ENCODE measurements at places on chromosomes 3 and 15.
A peak's percentile ranks its signal among the peaks of the same experiment; 100 is the strongest.

DNA sequence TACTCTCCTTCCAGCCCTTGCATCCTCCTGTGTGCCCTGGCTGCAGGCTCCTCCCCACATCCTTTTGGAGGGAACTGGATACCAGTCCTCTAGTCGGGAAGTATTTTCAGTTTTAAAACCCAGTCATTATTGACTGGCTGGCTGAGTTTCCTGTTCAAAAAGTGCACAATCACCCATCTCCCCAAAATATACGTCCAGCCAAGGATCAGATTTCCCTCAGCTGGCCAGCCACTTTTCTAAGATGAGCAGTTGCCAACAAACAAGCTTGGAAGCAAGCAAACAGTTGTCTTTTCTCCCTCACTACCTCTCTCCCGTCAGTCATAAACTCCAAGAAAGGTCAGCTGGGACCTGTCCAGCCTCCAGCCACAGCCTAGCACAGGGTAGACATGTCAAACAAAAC is 147.7 kb upstream of the GALNT15 start:
- no peak for DNase-seq

GRCh38 chr15:74994236-74994635 is 1.1 kb upstream of the SCAMP5 start:
- no peak for DNase-seq

GRCh38 chr3:24168977-24169376 is 223.9 kb downstream of the NR1D2 start:
- no peak for DNase-seq

DNA sequence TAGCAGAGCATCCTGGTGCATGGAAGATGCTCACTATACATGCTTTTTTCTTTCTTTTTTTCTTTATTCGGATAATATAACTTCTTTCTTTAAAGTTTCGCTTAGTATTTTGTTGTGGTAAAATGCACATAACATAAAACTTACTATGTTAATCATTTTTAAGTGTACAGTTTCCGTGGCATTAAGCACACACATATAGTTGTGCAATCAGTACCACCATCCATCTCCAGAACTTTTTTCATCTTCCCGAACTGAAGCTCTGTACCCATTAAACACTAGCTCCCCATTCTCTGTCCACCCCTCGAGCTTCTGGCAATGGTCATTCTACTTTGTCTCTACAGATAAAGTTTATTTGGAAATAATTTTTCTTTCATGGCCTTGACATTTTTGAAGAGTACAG is 1.0 kb upstream of the JAGN1 start:
- no peak for DNase-seq

- DNase-seq, result peak; percentile 19
These were observed 701 bp downstream of the EIF5A2 start for GRCh38 chr3:170907637-170908234.

DNA sequence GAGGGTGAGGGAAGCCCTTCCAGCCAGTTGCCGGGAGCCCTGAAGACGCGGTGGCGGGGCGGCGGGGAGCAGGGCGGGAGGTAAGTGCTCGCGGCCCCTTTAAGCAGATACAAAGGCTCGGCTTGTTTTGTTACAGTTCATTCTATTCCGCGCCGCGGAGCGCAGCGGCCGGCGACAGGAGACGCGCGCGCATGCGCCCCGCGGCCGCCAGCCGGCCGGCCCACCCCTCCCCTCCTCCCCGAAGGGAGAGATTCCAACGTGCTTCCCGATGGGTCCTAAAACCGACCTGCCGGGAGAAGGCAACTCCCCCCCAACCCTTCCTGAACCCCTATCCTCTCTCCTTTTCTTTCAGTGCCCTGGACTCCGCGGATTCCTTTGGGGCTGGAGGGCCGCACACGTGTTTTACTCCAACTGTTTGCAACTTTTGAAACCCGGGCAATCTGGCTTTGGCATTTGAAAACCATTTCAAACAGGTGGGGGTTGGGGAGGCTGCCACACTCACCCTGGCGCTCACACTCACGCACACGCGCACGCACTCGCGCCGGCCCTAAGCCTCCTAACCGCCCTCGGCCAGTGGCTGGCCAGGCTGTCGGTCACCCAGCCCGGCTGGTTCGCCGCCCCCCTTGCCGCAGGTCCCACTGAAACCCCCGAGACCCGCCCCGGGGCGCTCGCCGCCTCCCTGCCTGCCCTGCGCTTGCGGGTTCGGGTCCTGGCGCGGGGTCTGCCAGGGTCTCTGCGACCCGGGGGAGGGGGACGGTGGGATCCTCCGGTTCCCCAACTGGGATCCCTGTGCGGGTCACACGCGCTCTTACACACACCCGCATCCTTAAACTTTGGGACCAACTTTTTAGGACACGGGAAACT is at the start of gene MAGI1:
Gene MAGI1 (minus strand): TSS at position 193 of the 864 bp plus-strand sequence. CDS start 610 bp downstream, outside the sequence.
- peak; percentile 85 for DNase-seq

DNA sequence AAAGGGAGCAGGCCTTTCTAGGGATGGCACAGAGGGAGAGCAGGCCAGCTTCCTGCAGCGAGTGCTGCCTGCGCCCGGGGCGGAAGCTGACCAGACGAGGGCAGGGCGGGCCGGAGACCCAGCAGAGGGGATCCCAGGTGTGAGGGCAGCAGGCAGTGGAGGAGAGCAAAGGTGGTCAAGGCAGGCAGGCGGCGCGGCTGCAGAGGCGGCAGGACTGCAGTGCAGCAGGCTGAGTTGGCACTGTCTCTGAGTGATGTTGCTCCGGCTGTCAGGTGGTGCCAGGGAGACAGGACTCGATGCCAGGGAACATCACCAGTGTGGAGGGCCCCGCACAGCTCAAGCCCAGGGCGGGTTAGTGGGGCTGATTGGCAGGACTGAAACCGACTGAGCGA is 22.3 kb upstream of the PLXNA1 start:
- DNase-seq, result no peak

DNA sequence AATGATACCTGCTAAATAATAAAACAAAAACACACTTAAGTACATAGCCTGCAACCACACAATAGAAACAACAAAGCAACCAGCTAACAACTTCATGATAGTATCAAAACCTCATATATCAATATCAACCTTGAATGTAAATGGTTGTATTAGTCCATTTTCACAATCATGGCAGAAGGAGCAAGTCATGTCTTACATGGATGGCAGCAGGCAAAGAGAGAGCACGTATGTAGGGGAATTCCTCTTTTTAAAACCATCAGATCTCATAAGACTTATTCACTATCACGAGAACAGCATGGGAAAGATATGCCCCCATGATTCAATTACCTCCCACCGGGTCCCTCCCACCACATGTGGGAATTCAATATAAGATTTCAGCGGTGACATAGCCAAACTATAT is 44.5 kb upstream of the PTX3 start:
- no peak for DNase-seq

GRCh38 chr3:76024640-76025039 is 239.3 kb upstream of the ZNF717 start:
- DNase-seq, result no peak

- DNase-seq, result no peak
These were observed 50.3 kb upstream of the PLSCR5 start for GRCh38 chr3:146655333-146655996.

DNA sequence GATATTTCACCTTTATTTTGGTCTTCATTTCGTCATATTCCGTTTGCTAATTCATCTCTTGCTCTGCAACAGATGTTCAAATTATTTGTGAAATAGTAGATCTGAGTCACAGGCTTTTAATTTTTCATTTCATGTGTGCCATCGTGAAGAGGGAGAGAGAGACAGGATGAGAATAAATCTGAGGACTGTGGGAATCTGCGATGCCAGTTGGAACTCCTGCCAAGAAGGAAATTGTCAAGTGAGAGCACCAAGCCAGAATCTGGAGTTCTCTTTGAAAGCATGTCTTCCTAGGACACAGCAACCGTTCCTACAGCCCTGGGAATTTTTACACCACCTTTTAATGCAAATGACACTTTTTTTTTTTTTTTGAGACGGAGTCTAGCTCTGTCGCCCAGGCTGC is 48.8 kb downstream of the NSMCE3 start:
- DNase-seq, result no peak

DNA sequence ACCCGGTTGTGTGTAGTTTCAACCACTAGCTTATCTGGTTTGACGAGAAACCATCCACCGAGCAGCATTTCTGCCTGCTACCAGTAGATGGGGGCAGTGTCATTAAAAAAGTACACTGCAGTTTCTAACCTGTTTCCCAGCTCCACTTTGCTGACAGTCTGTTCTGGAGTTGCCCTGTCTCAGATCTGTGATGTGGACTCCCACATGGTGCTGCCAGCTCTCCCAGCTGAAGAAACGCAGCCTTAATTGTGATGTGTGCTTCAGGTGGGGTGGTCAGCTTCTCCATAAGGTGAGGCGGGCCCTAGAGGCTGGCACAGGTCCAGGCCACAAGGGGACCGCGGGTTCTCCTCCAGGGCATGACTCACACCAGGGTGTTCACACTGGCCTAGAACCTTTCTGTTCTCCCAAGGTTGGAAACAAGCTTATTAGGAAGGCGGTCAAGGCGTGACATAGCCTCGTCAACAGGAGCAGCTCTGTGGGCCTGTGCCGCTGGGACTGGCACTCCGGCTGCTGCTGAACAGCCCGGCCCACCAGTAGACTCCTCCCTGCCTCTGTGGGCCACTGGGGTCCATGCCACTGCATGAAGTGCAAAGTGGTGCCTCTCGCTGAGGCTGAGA is 2.9 kb upstream of the FAM43A start:
- DNase-seq, result peak; percentile 80

DNA sequence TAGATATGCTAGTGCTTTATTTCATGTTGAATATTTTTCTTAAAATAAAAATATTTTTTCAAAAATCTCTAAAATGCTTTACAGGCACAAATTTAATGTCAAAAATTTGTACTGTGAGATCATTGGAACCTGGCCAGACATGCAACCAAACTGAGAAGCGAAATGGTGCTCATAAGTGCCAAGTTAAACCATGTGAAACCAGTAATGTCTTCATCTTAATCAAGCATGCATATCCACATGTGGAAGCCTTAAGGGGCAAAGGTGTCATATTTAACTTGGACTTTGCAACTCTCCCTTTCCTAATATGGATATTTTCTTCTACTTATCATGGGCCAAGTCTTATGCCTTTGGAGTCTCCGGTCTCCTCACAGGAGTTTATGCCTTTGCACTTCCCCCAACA is 208.9 kb upstream of the COL8A1 start:
- no peak for DNase-seq

- DNase-seq, result no peak
These were observed 28.5 kb upstream of the SLC7A14 start for GRCh38 chr3:170614214-170614966.

DNA sequence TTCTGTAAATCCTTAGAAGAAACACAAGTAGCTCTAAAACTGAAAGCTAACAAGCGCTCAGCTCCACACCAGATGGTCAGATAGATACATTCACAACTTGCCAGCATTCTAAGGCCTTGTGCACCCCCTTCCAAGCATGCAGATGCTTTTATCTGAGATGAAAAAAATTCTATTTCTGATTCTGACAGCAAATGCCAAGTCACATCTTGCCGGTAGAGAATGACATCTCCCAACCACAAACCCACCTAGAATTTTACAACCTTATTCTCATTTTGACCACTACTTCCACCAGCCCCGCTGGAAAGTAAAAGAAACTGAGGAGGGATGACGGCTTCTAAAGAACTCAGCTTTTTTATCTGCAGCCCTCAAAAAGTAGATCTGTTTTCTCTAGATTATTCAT is 57.7 kb downstream of the SUMF1 start:
- no peak for DNase-seq

- no peak for DNase-seq
These were observed 4.2 kb upstream of the LRIG1 start for GRCh38 chr3:66504850-66505641.

DNA sequence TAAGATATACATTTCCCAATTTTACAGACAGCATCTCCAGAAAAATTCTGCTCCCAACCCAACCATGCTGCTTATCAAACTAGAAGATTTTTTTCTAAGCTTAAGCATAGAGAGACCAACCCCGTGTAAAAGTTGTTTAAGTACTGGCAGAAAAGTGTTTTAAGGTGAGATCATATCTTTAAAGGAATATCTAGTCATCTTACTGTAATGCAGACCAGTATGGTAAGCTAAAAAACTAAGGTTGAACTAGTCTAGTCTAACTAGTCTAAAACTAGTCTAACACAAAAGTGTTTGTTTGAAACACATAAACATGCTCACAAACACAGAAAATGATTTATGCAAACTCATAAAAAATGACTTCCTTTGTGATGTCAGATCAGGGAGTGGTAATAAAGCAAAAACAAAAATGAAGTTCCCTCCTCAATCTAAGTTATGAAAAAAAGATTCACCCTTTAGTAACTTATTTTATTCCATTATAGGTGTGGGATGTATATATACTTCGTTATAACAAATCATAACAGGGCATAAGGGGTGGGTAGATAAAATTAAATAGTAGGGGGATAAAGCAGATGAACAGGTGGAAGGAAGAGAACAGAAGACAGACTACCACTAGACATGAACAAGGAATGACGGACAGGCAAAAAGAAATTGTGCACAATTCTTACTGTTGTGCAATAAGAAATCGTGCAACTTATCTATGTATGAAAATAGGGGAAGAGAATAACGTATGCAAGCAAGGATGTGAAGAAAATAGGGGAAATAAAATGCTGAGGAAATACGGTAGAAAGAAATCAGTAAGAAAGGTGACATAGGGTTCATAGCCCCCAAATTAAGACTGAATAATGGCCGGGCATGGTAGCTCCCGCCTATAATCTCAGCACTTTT is 10.0 kb downstream of the MYO5A start:
- DNase-seq, result no peak

DNA sequence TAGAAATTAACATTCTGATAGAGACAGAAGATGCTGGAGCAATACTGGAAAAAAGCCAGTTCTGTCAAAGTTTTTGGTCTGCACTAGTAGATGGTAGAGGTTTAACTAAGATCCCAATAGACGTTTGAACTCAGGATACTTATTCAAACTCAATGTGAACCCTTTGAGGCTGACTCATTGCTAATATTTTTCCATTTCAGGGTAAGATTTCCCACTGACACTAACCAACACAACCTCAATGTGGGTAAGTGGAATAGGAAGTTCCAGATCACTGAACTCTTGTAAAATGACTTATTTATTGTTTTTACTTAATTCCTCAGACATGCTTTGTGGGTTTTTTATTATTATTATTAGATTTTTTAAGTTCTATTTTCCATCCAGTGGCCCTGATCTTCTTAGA is 1024.8 kb downstream of the EPHA3 start:
- no peak for DNase-seq

DNA sequence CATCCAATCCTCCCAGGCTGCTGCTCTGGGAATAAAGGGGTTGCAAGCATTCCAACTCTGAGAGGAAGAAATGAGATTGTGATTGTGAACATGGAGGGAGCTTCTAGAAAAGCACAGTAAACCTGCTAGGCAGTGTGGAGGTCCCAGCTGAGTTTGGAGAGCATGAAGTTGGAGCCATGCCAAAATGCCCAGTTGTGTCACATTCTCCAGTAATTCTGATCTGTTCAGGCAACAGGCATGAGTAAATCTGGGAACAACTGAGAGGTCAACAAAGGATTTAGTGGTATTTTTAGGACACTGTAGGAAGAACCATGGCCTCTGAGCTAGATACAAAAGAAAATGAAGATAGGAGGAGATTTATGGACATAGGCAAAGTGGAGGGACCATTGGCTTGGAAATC is 74.7 kb downstream of the CYP19A1 start:
- no peak for DNase-seq

- DNase-seq, result no peak
These were observed 6.5 kb downstream of the TOPAZ1 start for GRCh38 chr3:44248152-44248551.
